Lung (tissue), 17 donors: ENCODE measurements at places on chromosomes 11 and 22. TPM values are rescaled to one million over a fixed set of nuclear protein-coding genes. Genes with fewer than 3 reads are reported as not detected.
A peak's percentile ranks its signal among the peaks of the same experiment; 100 is the strongest.

- DNase-seq: no peak
Measured at GRCh38 chr11:76148231-76148630, 58.1 kb downstream of the WNT11 start.

DNA sequence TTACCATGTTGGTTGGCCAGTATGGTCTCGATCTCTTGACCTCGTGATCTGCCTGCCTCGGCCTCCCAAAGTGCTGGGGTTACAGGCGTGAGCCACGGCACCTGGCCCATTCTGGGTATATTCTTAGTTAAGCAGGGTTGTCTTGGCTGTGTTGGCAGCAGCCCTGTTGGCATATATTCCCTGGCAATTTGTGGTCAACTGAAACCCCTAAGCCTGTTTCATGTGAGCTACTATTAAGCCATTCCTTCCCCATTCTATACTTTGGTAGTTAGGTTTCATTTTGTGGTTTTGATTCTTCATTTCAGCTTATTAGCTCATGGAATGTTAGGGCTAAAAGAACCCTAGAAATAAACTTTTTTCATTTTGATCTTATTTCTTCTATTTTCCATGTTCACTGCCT is 22.2 kb upstream of the IL18BP start:
- no peak for DNase-seq

GRCh38 chr11:33533386-33534052 is 167.1 kb downstream of the C11orf91 start:
- DNase-seq: peak; percentile 18

DNA sequence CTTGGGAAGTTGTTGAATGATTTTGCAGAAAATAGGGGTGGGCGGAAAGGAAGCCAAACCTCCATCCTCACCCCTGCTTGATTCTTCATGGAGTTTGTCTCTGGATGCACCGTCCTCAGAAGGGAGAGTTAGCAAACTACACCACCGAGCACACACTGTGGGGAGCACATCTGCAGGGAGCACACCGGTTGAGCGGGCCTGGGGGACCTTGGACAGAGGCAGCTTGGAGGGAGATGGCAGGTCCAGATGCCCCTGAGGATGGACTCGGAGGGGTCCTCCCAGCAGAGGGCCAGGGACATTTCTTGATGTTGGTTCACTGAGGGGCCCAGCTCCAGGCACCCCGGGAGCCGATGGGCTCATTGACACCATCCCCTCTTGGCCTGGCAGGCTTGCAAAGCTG is 15.1 kb upstream of the FGF19 start:
- DNase-seq: no peak

NXPE4 gene
- total RNA-seq: not detected

DNA sequence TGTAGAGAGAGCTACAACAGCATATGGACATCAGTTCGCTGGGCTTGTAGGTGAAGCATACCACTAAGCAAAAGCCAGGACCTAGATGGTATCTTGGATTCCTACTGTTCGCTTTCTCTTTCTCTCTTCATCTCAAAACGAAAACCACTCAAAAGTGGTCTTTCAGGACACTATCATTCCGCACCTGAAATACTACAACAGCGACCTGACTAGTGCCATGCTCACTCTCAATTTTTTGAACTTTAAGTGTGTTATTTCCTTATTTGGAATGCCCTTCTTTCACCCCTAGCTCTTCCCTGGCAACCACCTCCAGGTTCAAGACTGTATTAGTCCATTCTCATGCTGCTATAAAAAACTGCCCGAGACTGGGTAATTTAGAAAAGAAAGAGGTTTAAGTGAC is 59.2 kb downstream of the CCDC83 start:
- DNase-seq: no peak

- DNase-seq: peak; percentile 95
Measured at GRCh38 chr11:44600839-44601383, 35.4 kb downstream of the CD82 start.

EHF gene
- 82.5 TPM for total RNA-seq

DNA sequence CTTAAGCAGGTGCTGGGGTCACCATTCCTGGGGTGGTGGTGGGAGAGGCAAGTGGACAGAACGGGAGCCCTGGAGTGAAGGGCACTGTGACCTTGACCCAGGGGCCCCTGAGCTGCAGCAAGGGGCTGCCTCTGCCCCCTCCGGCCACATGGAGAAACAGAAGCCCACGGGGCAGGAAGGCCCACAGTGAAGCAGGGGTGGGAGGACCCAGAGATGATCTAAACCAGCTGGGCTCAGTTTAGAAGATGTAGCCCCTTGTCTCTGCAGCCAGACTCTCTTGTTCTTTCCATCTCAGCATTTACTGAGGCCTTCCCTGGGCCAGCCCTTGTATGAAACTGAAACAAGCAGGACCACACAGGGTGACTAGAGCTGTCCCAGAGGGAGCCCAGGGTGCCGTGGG is 30.5 kb downstream of the WNT11 start:
- DNase-seq: peak; percentile 83

- no peak for DNase-seq
Measured at GRCh38 chr22:40231618-40232313, 54.0 kb downstream of the TNRC6B start.

DNA sequence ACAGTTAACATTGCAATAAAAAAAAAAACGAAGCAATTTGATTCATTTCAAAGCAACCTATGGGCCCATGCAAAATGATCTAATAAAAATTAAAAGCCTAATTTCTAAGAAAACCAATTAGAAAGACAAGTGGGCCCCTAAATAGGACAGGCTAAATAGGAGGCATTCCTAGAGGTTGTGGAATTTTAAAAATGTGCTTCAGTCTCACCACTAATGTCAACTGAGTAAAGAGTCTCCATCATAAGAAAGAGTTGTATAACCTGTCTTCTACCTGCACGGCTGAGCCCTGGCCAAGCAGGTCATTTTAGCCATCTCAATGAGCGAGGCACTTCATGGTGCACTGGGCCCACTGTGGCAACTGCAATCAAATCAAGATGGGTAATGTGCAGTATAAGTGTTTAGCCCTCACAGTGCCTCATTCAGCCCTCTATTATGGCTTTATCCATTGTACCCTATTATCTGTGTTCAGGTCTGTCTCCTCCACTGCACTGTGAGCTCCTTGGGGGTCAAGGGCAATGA is 76.4 kb downstream of the PRSS23 start:
- no peak for DNase-seq

DNA sequence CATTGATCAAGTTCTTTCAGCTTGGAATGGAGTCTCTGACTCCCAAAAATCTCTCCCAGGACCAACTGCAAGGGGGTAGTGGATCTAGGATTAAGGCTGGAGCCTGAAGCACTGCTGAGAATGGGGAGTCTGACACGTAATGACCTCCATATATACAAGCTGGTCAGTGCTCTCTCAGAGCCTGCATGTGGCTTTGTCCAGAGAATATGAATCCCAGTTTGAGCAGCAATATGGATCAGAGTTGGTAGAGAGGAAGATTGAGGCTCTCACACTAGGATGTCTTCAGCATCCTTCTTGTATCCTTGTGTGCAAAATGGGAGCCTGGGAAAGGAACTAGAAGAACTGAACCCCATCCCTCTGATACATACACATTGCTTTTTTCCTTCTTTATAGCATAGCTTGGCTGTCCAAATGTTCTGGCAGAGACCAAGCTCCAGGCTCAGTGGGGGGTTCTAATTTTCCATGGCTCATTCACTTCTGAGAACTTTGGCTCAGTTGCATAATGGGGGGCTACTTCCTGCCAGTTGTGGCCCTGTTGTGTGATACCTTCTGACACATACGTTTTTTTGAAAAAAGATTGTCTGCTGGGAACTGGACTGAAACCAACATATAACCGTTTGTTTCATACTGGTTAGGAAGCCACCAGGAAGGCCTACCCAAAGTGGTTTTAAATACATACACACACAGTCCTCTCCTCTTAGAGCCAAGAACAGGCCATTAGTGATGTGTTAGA is 138.2 kb downstream of the ETS1 start:
- DNase-seq: peak; percentile 67

- DNase-seq: peak; percentile 53
Measured at GRCh38 chr22:37188901-37189466, 937 bp upstream of the C1QTNF6 start.

GRCh38 chr11:115170133-115170815 is 333.9 kb downstream of the CADM1 start:
- DNase-seq: peak; percentile 58

DNA sequence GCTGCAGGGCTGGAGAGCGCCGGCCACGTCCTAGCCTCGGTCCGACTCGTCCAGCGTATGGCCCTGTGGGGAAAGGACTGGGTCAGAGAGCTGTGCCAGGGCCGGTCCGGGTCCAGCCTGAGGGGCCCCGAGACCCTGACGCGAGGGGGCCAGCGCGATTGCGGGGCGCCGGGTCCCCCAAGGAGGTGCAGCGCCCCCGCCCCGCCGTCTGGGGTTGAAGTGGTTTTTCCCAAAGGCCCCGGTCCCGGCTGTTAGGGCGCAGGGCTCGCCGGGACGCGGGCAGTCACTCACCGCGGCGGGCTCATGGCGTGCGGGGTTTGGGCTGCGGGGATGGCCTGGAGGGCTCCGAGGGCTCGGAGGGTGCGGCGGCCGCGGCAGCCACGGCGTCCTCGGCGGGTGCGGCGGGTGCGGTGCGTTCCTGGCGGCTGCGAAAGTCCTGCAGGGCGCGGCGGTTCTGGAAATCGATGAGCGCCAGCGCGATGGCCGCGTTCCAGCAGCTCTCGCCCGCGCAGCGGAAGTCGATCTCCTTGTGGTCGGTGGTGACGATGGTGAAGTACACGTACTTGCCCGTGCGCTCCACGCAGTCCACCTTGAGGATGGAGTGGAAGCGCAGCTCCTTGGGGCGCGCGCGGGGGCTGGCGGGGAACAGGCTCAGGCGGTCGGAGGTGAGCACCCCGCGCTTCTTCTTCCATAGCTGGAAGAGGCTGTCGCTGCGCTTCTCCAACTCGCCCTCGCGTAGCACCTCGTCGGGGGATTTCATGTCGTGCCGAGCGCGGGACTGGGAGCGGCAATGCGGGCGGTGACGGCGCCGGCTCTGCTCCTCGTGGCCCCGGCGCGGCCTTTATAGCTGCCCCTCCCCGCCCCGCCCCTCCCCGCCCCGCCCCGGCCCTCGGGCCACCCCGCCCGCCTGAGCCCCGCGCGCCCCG is at the start of gene PHLDA2:
Gene PHLDA2 (minus strand): TSS at position 816 of the 926 bp plus-strand sequence. CDS start 56 bp downstream, at position 760.
- DNase-seq: no peak

- no peak for DNase-seq
Measured at GRCh38 chr11:115803073-115803740, 299.0 kb upstream of the CADM1 start.

DNA sequence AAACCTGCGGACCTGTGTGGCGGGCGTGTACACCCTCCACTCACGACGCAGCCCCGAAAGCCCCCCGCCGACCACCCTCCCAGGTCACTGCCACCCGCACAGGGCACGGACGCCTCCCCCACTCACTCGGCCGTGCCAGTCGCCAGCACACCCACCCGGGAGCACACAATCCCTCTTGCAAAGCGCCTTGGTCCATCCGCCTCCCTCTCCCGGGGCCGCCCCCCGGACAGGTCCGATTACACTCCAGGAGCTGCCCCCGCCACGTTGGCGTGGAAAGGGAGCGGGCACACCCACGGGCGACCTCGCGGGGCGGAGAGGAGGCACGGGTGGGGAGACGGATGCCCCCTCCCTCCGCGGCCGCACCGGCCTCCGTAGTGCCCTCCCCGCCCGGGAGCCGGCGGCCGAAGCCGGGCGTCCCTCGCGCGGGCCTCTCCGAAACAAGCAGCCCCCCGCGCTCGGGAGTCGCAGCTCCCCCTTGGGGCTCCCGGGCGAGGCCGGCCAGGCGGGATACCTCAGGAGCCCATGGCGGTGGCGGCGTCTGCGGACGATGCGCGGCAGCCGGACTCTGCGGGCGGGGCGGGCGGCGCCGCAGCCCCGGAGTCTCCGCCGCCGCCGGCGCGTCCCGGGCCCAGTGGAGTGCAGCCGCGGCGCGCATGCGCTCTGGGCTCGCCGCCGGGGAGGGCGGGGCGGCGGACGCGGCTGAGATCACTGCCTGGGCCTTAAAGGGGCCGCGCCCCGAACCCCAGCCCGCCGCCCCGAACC is at the start of gene TMEM184B:
Gene TMEM184B (minus strand): TSS at position 638 of the 762 bp plus-strand sequence. CDS start 25,049 bp downstream, outside the sequence.
- peak; percentile 82 for DNase-seq

KRTAP5-7 gene
- total RNA-seq: not detected

SCGB1A1 gene
- 16.0 TPM for total RNA-seq

- DNase-seq: no peak
Measured at GRCh38 chr11:71116693-71117040, 135.7 kb downstream of the SHANK2 start.

ANKK1 gene
- total RNA-seq: 0.77 TPM

DNA sequence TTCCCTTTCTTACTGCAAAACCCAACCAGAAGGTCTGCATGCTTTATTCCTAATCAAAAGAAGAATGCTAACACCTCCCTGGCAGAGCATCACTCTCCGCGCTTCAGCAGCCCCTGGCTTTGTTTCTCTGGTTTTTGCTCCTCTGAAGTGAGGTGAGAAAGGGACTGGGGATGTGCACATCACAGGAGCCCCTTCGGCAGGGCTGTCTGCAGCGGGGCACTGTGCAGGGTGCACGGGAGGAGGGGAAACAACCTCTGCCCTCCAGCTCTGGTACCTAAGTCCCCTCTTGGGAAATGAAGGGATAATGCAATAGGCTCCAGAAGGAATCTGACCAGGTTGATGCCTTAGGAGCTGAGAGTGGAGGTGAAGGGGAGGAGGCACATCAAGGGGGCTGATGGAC is 312.7 kb downstream of the NTM start:
- no peak for DNase-seq

DNA sequence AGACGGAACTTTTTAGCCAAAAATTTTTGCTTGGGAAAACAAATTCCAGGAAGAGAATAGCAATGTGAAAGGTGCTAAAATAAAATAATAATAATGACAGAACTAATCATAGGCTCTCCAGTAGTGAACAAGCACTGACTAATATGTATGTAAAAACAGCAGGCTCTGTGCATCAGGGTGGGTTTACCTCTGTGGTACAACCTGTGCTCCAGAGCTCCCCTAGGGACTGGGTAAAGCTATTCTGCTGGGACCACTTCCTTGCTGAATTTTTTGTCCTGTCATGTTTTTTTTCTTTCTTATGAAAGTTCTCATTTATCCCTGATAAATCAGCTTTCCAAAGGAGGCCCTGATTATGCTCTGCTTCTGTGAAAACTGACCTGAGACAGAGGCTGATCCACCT is 18.8 kb downstream of the LUZP2 start:
- no peak for DNase-seq

TP53I11 gene
- total RNA-seq: 51.2 TPM

DNA sequence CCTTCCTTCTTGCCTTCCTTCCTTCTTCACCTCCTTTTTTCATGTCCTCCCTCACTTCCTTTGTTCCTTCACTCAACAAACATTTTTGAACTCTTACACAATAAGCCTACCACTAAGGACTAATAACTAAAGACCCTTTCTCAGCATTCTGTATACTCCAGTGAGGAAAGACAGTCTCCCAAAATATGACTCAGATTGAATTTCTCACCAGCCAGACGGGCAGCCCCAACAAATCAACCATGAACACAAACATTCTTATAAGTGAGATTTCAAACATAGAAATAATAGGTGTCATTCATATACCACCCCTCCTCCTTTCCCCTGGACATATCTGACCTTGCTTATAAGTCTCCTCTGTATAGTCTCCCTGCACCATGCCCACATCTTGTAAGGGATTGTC is 1079.7 kb downstream of the OPCML start:
- no peak for DNase-seq

IFITM10 gene
- 0.40 TPM for total RNA-seq

CSF2RB gene
- 26.8 TPM for total RNA-seq

DGCR8 gene
- 38.4 TPM for total RNA-seq

GRCh38 chr11:34632105-34632791 is 11.4 kb downstream of the EHF start:
- DNase-seq: peak; percentile 35

- DNase-seq: no peak
Measured at GRCh38 chr11:8228231-8228630, 35.4 kb downstream of the LMO1 start.

MALAT1 gene
- 48,332 TPM for total RNA-seq

TPBGL gene
- 0.11 TPM for total RNA-seq
